ENCODE measurements at places on chromosomes 2 and 18.

DNA sequence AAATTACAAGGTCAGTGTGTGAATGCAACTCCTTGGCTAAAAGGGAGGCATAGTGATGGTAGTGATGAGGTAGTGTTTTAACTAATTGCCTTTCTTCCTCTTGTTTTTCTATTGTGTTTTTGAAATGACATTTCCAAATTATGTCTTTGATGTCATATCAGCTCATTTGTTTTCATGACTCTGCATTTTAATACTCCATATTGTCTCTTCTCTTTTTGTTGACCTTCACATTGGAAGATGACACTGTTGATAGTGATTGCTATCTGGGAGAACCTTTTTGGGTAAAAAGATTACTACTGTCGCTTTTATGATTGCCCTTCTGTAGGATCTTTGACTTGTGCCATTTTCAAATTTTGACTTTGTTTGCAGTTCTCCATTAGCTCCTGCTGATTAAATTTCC, 3.0 kb downstream of the GIGYF2 start:
- DNase-seq: no peak

- DNase-seq: no peak
Measured at GRCh38 chr2:67965246-67965645, 97.6 kb downstream of the C1D start.

DNA sequence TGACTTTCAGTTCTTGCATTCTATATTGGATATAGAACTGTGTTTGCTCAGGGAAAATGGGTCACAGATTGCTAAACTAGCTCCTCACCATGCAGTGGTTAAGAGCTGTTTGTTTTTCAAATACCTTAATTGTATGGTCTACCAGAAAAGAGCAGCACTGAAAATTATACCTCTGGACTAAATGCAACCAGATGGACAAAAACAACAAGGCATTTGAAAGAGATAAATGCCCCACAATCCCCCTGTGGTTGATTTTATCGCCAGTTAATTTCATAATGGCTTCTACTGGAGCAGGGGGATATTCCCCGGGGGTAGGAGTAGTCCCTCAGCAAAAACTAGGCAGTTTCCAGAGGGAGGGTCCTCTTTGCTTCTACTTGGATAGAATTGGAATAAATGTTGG, 267.9 kb upstream of the TNP1 start:
- no peak for DNase-seq

DNA sequence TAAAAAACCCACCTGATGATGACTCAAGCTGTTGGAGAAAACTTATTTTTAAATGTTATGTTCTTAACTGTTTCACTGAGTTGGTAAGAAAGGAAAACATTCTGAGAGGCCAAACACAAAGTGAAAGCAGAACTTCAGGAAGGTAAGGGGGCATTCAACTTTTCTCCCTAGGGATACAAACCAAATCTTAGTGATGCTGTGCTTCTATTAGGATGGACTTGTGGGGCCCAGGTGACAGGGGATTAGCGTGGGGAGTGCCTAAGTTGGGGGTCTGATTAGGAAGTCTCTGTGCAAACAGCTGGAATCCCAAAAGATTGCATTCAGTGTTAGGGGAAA, 18.5 kb downstream of the PDCL3 start:
- no peak for DNase-seq

- no peak for DNase-seq
Measured at GRCh38 chr2:77210725-77211124, 311.5 kb downstream of the LRRTM4 start.

- DNase-seq: no peak
Measured at GRCh38 chr2:63049211-63049969, 1.2 kb upstream of the OTX1 start.

GRCh38 chr2:241410739-241411176, 54.7 kb downstream of the FARP2 start:
- DNase-seq: no peak

DNA sequence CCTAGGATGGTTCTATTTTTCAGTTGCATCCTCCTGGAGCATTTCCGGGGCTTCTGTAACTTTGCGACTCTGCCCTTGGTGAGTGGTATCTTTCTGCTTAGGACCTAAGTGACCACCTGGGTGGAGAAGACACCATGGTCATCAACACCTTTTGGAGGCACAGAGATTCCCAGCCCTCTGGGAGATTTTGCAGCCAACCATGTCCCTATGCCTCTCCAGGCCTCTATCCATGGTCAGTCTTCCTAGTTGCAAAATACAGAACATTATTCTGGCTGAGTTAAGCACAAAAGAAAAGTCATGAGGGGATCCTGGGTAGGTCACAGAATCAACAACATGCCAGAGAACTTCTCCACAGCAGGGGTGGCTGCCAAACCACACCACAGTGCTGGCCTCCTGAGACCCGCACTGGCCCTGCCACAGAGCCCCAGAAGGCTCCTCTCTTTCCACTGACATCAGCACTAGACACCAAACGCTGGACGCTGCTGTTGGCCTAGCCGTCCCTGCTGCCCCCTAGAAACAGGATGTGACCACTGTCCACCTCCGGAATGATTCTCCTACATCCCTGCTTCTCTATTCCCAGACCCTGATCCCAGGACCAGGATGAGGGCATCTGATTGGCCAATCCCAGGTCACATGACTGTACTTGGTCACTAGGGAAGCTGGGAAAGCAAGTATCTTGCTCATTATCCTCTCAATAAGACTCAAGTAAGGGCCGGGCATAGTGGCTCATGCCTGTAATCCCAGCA, 47.7 kb downstream of the SMAD7 start:
- no peak for DNase-seq

DNA sequence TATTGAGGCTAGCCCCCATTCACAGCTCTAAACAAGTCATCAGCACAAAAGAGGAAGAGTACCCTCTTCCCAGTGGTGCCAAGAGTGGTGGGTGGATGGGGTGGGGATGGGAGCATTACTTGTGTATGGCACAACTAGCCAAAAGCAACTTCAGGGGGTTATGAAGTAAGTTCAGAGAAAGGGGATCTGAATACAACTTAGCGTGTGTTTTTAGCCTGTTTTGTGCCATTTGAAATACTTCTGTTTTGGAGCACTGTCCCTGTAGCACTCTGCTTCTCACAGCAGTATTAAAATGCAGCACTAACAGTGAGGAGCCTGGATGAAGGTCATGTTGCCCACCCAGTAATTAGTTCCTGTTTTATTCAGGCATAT, 113.5 kb downstream of the CRIM1 start:
- DNase-seq: no peak

DNA sequence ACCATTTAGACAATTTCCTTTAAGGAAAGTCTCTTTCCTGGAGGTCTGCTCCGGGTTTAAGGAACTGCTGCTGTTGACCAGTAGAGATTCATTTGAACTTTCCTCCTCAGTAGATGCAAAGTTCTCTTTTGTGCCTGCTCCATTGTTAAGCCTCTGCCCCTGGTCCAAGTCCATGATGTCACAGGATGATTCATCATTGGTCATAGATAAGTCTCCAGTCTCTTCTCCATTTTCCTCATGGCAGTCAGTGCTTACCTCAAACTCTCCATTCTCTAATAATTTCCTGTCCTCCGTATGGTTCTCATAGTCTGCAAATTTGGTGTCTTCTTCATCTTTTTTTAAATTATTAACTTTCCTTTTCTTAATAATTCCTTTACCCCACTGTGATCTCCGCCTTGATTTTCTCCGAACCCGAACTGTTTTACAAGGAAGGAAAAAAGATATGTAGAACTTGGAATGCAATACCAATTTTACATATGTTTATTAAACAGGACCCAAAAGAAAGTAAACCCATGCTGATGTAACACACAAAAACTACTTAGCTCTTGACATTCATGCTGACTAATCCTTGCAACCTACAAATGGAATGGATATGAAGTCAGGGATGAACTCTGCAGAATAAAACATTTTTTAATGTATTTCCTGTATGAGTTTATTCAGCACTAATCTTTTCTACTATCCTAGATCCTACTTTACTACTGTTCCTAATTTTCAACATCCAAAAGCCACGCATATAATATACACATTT, 169.1 kb downstream of the ATAD2B start:
- DNase-seq: no peak

DNA sequence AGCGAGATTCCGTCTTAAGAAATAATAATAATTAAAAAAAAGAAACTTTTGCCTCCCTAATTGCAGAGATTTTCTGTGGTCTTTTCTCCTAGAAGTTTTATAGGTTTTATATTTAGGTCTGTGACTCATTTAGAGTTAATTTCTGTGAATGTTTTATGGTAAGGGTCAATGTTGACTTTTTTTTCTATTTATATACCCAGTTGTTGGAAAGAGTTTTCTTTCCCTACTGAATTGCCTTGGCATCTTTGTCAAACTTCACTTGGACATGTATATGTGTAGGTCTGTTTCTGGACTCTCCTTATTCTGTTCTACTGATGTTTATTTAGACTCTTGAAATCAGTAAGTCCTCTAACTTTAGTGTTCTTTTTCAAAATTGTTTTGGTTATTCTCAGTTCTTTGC, 5.5 kb downstream of the ZNF512 start:
- DNase-seq: no peak

GRCh38 chr18:70419526-70419925, 130.7 kb downstream of the SOCS6 start:
- DNase-seq: no peak

- no peak for DNase-seq
Measured at GRCh38 chr18:8218197-8218596, 391.0 kb upstream of the RAB12 start.

DNA sequence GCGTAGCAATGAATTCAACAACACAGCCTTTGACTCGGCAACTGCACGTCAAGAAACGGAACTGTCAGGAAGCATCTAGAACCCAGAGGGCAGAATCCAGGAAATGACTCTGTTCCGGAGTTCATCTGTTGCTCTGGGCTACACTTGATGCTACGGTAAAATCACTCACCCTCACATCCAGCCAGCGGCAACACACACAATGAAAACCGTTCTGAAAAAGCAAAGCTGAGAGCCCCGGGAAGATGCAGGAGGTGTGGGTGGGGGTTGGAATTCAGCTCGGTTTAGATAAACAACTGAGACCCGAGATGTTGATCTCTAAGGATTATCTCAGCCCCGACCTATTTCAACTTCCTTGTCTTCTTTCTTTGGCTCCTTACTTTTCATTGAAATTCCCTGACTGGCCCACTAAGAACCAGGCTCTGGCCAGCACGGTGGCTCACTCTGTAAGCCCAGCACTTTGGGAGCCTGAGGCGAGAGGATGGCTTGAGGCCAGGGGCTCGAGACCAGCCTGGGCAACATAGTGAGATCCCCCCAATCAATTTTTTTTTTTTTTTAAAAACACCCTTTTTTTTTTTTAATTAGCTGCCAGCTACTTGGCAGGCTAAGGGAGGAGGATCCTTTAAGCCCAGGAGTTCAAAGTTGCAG, 13.3 kb upstream of the RAB17 start:
- DNase-seq: peak; percentile 76

DNA sequence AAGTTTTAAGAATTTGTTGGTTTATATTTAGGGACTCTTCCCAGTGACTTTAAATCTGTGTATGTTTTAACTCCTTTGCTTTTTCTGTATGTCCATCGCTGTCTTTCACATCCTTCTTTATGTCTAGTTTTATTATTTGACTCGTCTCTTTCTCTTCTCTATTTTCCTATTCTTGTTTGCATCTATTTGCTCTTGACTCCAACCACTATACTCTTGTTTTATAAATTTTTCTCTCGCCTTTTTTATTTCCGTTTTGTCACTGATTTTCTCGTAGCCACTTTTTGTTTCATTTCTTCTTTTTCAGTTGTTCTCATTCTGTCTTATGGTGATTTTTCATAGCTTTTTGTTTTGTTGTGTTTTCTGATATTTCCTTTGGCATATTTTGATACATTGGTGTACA, 170.5 kb upstream of the NETO1 start:
- DNase-seq: no peak

DNA sequence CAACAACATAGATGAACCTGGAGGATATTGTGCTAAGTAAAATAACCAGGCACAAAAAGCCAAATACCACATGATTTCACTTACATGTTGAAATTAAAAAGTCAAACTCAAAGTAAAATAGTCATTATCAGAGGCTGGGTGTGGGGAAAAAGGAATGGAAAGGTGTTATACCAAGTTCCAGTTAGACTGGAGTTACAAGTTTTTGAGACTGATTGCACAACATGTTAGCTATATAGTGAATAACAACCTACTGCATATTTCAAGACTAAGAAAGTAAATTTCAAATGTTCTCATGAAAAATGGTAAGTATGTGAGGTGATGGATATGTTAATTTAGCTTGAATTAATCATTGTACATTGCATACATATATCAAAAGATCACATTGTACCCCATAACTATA, 116.8 kb upstream of the HNMT start:
- no peak for DNase-seq

GRCh38 chr2:118614841-118615271, 232.6 kb downstream of the EN1 start:
- DNase-seq: no peak

- no peak for DNase-seq
Measured at GRCh38 chr2:2623939-2624338, 292.9 kb upstream of the MYT1L start.

DNA sequence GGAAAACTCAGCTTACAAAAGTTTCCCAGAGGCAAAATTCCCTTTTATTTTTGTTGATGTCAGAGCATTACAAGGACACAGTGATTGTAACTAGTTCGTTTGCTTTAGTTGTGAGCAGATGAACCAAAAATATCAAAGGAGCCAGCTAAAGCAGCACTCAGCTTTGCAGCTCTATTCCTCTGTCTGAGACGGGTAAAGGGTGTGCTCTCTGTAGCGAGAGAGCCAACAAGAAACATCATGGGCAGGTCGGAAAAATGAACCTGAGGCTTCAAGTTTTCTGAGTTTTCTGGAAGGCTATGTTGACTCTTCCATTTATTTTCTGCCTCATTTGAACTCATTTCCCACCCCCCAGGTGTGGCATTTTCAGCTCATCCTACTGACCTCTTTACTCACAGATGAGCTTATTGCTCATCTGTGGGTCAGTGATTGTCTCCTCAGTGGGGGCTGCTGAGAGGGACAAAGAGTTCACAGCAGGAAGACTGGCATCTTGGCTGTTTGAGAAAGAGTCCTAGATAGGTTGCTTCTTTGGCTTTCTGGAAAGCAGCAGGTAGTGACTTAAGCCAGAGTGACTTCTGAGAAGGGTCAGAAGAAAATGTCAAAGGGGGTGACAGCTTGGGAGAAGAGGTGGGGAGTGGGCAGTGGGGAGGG, 66.6 kb upstream of the EPC2 start:
- DNase-seq: no peak

DNA sequence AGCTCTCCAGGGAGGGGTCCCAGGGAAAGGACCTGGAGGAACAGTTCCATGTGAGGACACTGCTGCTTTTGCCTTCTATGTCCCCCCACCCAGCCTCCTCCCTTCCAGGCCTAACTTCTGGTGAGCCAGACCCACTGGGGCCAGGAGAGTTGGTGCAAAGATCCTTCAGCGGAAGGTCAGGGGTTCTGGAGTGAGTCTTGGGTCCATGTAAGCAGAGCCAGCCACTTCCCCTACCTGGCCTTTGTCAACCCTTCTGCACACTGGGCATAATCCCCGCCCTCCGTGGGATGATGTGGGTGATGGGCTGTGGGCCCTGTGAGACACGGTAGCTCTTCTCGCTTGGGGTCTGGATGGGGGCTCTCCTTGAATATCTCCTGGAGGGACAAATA, 76.9 kb downstream of the RHOB start:
- DNase-seq: no peak

- DNase-seq: no peak
Measured at GRCh38 chr2:226971770-226972169, 135.9 kb downstream of the RHBDD1 start.
